ENCODE measurements at places on chromosomes 7 and 10.

- DNase-seq = no peak
Observed at GRCh38 chr10:42691361-42692120, 53.2 kb upstream of the ZNF33B start.

- no peak for DNase-seq
Observed at GRCh38 chr10:122404576-122404975, 30.1 kb downstream of the PLEKHA1 start.

GRCh38 chr7:80584778-80585177, 53.7 kb upstream of the CD36 start:
- DNase-seq = no peak

DNA sequence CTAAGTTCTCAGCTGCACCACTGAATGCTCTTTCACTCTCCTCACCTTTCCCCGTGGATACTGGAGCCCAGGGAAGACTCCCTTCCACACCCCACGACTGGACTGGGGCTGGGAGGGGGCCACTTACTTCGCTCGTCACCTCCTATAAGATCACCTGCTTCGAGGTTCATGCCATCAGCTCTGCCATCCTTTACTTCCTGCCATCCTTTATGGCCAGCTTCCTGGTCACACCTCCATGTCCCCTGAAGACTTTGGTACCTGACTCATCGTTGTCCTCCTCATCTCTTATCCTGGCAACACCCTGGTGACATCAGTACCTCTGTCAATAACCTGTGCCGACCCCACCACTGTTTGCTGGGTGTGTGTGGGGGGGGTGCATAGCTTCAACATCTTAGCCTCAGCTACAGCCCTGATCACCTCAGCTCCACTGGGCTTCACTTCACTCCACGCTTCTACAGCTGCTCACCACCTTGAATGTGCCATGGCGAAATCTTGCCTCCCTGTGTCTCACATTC, 8.7 kb upstream of the VDAC2 start:
- DNase-seq = no peak

GRCh38 chr7:84207025-84207424, 12.4 kb upstream of the SEMA3A start:
- DNase-seq = no peak

GRCh38 chr7:44625526-44626471, 19.4 kb downstream of the OGDH start:
- no peak for DNase-seq

GRCh38 chr7:143269251-143269650, 6.0 kb downstream of the GSTK1 start:
- DNase-seq = no peak

DNA sequence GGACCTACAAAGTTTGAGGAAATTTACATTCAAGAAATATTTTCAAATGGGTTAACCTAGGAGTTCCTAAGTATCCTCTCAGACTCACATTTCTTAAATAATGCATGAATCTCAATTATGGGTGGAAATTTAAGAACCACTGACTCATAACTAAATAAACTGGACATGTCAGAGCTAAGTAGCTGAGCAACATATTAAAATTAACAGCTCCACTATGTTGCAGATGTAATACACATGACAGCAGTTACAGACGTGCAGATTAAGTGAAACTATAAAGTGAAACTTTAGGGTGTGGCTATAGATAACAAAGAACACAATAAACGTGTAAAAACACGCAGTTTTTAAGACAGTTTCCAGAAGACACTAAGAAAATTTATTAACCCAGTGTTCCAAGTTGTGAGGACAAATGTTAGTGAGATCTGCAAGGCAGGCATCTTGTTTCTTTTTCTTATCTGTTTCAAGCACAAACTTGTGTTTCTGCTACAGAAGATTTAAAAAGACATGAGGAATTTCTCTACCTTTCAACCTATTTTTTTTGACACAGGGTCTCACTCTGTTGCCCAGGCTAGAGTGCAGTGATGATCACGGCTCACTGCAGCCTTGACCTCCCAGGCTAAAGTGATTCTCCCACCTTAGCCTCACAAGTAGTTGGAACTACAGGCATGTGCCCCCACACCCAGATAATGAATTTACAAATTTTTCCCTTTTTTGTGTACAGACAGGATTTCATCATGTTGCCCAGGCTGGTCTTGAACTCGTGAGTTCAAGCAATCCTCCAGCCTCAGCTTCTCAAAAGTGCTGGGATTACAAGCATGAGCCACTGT, 25.3 kb downstream of the DNMBP start:
- no peak for DNase-seq

DNA sequence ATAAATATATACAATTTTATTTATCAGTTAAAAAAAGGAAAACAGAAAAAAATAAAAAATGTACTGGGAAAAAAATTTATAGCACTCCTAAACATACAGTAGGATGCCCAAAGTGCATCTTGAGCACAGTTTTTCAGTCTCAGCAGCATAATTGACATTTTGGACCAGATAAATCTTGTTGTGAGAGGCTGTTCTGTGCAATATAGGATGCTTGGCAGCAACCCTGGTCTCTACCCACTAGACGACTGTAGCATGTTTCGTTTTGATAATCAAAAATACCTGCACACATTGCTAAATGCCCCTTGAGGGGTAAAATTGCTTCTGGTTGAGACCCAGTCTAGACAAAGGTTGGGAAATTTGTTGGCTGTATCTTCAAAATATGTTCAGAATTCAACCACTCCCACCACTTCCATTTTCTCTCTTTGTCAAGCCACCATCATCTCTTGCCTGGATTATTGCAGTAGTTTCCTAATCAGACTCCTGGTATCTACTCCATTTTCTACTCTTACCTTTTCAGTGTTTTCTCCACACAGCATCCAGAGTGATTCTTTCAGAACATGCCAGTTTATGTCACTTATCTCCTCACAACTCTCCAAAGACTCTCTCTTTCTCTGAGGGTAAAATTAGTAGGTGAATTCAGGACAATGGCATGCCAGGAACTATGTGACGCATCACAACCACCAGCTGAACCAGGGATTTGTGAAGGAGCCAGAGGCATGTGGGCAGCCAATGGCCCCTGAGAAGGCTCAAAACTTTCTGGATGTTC, 91.4 kb downstream of the GPR85 start:
- DNase-seq = no peak

GRCh38 chr7:86664486-86664885, 20.8 kb downstream of the GRM3 start:
- no peak for DNase-seq

DNA sequence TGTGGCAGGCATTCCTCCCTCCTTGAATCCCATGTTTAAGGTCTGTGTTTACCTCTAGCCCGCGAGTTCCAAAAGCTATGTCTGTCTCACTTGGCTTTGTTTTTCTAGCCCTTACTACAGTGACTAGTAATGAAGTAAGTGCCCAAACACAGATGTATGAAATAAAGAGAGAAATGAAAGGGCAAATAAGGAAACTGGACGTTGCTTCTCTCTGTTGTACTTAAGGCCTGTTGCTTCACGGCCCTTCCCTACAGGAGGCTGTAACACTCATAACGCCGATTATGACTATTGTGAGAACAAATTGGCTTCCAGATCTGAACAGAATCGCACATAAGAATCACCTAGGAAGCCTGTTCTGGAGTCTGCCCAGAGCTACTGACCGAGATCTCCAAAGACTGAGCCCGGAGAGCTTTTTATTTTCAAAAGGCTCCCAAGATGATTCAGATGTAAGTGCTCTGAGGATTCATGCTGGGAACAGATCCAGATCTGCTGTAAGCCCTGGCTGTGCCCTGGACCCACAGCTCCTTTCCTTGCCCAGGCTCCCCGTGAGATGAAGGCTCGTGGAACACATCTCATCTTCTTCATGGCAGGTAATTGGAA, 432.6 kb downstream of the SDK1 start:
- DNase-seq = no peak

DNA sequence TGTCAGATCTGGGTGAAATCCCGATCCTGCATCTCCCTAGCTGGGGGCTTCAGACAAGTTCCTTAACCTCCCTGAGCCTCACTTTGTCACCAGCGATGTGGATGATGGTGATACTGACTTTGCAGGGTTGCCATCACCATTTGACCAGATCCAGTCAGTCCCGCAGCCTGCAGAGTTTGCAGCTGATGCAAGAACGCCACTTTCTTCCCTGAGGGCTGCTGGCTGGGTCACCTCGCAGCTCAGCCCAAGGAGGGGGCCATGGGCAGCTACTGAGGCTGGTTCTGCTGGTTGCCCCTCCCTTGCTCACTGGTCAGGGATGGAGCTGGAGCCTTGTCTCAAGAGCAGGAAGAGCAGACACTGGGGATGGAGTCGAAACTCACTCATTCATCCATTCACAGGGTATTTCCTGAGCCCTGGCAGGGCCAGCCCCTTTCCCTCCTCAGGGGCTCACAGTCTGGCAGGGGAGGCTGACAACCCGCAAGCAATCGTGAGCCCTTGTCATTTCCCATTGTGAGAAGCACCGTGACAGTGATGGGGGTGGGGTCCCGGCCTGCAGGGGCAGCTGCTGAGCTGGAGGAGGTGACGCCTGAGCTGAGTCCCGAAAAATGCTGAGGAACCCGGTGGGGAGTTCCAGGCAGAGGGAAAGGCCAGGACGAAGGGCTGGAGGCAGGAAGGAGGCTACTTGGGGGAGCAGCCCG, 111.1 kb upstream of the TCF7L2 start:
- DNase-seq = no peak

GRCh38 chr7:81780914-81781693, 11.3 kb upstream of the HGF start:
- DNase-seq = no peak
